ENCODE measurements at places on chromosomes 6 and 20. TPM values are rescaled to one million over a fixed set of nuclear protein-coding genes. Genes with fewer than 3 reads are reported as not detected.

- no peak for DNase-seq
Measured at GRCh38 chr6:93021235-93021915, 398.0 kb downstream of the EPHA7 start.

GRCh38 chr6:34656378-34657036 is 40.1 kb downstream of the ILRUN start:
- peak; percentile 66 for DNase-seq

GRCh38 chr6:25544833-25545232 is 107.2 kb upstream of the SCGN start:
- DNase-seq = no peak

DNA sequence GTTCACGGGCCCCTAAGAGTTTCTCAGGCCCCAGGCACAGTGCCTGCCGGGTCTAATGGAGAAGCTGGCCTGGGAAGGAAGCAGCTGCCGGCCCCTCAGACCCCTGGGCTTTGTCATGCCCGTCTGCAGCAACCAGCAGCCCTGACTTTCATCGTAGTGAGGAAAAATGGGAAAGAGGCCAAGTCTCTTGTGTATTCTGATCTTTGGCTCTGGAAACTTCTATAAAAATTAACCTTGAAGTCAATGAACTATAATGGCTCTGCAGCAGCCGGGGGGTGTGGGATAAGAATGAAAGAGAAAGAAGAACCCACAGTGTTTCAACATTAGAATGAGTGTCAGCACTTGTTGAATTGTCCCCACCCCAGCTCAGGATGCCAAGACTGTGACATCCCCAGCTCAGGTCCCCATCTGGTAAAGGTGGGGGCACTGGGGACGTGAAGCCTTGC is 12.9 kb downstream of the TGM2 start:
- DNase-seq = no peak

DNA sequence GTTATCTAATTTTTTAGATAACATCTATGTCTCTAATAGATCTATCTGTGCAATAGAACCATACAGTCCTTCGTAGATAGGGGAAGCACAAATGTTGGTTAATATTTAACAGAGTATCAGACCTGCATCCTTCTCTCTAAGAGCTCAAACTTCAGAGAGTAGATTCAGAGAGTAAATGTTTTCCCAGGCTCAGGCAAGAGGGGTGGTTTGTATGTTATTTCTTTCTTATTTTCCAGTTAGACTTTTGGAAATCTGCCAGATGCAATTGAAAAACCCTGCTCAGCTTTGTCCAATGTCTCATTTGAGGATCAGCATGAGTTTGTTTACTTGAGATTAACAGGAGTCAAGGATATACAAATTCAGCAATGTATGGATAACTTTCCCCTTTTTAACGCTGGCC is 361.9 kb downstream of the BCKDHB start:
- no peak for DNase-seq

MRPS10 gene
- 39.7 TPM for total RNA-seq

All from activated naive CD4-positive, alpha-beta T cell treated with anti-CD3 and anti-CD28 coated beads for 36 hours (primary cell).